Stimulated activated CD4-positive, alpha-beta T cell treated with anti-CD3 and anti-CD28 coated beads, TNF-alpha, amount 100 ng/mL, for 48 hours (primary cell): ENCODE measurements at places on chromosomes 1 and 21.
A peak's percentile ranks its signal among the peaks of the same experiment; 100 is the strongest.

DNA sequence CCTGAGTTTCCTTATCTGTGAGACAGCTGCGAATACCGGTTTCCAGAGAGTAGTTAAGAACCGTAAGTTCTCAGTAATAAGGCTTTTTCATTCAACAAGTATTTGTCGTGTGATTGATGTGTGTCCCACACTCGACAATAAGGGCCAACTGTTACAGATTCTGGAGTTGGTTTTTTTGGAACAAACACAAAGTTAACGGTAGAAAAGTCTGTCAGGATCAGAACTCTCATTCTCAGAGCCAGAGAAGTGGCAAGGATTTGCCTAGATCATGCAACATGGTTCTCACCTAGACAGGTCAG is 837 bp downstream of the NUDC start:
- no peak for DNase-seq

DNA sequence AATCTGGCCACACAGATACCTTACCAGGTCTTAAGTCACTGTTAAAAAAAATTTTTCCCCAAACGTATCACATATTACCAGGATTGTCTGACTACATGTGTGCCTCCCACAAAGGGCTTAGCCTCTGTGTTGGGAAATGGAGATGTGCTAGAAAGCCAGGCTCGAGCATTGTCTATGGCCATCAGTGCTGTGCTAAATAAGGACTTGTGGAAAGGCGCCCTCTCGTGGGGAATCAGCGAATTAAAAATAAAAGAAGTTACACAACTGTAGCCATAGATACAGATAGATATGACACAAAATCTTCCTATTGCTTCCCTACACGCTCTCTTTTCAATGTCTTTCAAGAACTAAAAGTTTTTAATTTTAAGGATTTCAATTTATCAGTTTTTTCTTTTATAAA is 47.5 kb upstream of the CRNN start:
- DNase-seq, result peak; percentile 10

DNA sequence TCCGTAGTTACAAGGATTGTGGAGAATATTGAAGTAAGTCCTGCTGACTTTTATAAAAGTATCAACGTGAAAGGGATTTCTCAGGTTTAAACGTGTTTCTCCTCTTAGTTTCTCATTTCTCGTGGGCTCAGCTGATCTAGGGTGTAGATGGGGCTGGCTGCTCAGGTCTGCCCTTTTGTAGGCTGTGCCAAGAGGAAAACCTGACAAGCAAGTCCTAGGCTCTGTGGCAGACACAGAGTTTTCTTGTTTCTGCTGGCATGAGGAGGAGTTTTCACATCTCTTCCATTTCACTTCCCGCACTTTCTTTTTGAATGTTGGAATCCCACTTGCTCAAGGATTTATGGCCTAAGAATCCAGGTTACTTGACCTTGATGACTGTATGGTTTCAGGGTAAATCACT is 14.8 kb downstream of the VPS13D start:
- DNase-seq, result no peak

- no peak for DNase-seq
These were observed 3.8 kb downstream of the CNR2 start for GRCh38 chr1:23909412-23909811.

DNA sequence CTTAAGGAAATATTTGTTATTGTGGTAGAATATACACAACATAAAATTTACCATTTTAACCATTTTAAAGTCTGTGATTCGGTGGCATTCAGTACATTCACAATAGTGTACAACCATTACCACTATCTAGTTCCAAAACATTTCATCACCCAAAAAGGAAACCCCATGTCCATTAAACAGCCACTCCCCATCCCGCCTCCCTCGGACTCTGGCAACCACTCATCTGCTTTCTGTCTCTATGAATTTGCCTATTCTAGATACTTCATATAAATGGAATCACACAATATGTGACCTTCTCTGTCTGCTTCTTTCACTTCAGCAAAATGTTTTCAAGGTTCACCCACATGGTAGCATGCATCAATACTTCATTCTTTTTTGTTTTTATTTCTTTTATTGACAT is 51.3 kb downstream of the PTP4A2 start:
- no peak for DNase-seq

DNA sequence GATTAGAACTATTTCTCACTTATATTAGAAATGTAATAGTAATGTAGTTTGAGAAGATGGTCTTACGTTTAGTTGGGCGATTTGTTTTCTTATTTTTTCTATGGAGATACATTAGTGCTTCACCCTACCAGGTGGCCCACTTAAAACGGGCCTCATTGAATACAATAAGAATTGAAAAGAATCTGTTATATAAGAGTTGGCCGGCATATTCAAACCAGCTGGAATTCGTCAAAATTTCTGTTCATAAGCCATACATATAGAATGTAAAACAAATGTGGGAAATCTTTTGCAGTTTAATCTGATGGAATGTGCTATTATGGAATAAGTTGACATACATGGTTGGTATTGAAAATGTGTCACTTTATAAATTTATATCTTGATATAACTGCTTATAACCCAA is 96.4 kb upstream of the C1orf105 start:
- DNase-seq, result no peak

GRCh38 chr1:204307334-204307883 is 52.3 kb downstream of the PLEKHA6 start:
- DNase-seq, result no peak

GRCh38 chr1:22751124-22751531 is 40.5 kb downstream of the EPHB2 start:
- no peak for DNase-seq
